ENCODE measurements at places on chromosomes 7 and 10. TPM values are rescaled to one million over a fixed set of nuclear protein-coding genes. Genes with fewer than 3 reads are reported as not detected.

DNA sequence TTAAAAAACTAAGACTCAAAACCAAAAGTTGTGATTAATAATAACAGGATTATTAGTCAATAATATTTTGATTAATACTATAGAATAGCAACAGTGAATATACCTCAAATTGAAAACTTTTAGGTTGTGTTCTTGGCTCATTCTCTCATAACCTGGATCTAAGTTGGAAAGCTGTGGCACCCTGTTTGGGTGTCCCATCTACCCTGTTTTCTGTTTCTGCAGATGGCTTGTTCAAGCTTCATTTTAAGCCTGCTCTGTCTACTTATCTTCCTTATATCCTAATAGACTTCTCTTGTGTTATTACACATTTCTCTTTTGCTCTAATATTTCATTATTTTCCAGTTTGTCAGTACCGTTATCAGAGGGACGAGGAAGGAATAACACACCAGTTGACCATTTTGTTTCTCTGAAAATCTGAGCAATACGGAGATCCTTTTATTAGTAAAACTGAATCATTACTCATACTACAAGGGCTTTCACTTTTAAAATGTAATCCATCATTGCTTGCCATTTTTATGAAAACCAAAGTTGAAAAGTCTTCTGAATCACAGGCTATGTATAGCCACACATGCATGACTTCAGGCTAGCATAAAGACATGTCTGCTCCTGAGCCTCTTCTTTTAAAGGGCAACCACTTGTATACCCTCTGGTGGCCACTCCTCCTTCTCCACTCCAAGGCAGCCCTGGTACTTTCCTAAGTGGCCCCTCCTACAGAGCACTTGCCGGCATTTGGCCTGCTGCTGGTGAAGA, 22.3 kb downstream of the COX15 start:
- H3K27me3 ChIP-seq: no peaks in the 10 kb centered on the region
- H3K36me3 ChIP-seq: peaks cover 24% of the 10 kb centered on the region
- peak overlapping the region; percentile 35 for H3K27ac ChIP-seq
- no peak overlapping the region for H3K4me3 ChIP-seq
- peaks cover 11% of the 10 kb centered on the region for H3K4me1 ChIP-seq

GRCh38 chr10:101830322-101831168, 12.3 kb upstream of the OGA start:
- peak; percentile 88 for DNase-seq
- peak overlapping the region; percentile 36 for H3K4me3 ChIP-seq
- H3K4me1 ChIP-seq: peaks cover 6% of the 10 kb centered on the region
- H3K27me3 ChIP-seq: no peaks in the 10 kb centered on the region
- H3K36me3 ChIP-seq: no peaks in the 10 kb centered on the region

Gene PRKAR1B
- total RNA-seq: 14.7 TPM

DNA sequence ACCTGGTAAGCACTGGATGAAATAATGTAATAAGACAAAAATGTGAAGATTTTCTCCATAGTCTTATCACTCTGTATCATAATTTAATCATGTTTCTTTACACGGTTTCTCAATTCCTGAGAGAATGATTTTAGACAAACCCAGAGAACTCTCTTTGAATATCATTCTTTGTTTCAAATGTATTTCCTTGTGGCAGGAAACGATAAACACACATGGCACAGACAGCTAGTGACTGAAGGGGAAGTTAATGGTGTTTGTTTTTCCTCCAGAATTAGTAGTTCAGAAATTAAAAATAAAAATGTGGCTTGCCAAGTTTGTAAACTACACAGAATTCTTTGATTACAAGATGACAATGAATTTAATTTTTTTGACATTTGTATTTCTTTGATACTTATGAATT, 163.7 kb upstream of the PRPS1L1 start:
- DNase-seq: no peak
- H3K27me3 ChIP-seq: no peaks in the 10 kb centered on the region
- H3K4me1 ChIP-seq: no peaks in the 10 kb centered on the region
- H3K4me3 ChIP-seq: no peak overlapping the region
- H3K36me3 ChIP-seq: no peaks in the 10 kb centered on the region
- H3K27ac ChIP-seq: no peak overlapping the region

GRCh38 chr7:112908086-112908485, 117.9 kb upstream of the TMEM168 start:
- DNase-seq: no peak
- H3K27ac ChIP-seq: no peak overlapping the region
- H3K4me3 ChIP-seq: no peak overlapping the region
- no peaks in the 10 kb centered on the region for H3K27me3 ChIP-seq

DNA sequence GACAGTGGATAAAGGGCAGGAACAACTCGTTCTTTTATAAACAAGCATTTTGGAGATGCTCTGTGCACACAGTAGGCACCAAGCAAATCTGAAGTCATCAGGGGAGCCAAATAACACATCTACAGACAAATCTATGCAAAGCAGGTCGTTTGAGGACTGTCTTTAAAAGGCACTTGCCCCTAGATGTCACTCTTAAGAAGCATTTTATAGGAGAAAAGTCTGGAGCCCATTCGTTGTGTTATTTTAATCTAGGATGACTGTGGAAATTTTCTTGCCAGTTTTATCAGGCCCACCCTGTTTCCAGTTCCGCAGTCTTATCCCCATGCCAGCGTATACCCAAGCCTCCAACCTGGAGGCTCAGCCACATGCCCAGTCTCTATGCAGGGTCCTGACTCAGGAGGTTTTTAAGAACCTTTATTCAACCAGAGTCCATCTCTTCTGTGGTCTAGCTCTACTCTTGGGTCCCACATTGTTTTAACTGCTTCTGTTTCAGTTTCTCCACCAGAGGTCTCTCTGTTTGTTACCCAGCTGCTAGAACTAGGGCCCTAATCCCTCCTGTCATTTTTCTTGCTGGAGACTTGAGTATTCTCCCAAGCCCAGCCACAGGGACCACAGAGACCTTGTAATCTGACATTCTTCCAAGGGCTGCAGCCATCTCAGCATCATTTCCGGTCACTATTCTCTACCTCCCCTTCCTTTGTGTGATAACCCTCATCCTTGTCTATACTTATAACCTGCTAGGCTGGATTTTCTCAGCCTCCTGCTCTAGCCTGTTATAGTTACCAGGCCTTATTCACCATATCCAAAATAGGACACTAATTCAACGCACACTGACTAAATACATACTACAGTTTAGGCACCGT, 26.7 kb downstream of the PIK3CG start:
- no peaks in the 10 kb centered on the region for H3K27me3 ChIP-seq
- no peak overlapping the region for H3K4me3 ChIP-seq
- no peaks in the 10 kb centered on the region for H3K36me3 ChIP-seq
- H3K4me1 ChIP-seq: no peaks in the 10 kb centered on the region

All from IMR-90 (cell line).